ENCODE measurements at places on chromosomes 7 and 10. TPM values are rescaled to one million over a fixed set of nuclear protein-coding genes. Genes with fewer than 3 reads are reported as not detected.

BLNK gene
- not detected for total RNA-seq

ABI1 gene
- total RNA-seq, result 60.3 TPM

AKR1C3 gene
- total RNA-seq, result 36.2 TPM

GDF2 gene
- not detected for total RNA-seq

SPDYE1 gene
- total RNA-seq, result not detected

GRID2IP gene
- total RNA-seq, result not detected

ZNF25 gene
- total RNA-seq, result 13.8 TPM

TMEM196 gene
- total RNA-seq, result not detected

SPDYE9 gene
- total RNA-seq, result not detected

BUB3 gene
- total RNA-seq, result 170 TPM

LDB3 gene
- total RNA-seq, result under 0.01 TPM

UCMA gene
- not detected for total RNA-seq

SLC39A12 gene
- not detected for total RNA-seq

NME8 gene
- total RNA-seq, result not detected

WNT8B gene
- not detected for total RNA-seq

NPY4R gene
- total RNA-seq, result not detected
